Astrocyte (in vitro differentiated cells and primary cell): ENCODE measurements at places on chromosomes 13 and 19. TPM values are rescaled to one million over a fixed set of nuclear protein-coding genes. Genes with fewer than 3 reads are reported as not detected.

DNA sequence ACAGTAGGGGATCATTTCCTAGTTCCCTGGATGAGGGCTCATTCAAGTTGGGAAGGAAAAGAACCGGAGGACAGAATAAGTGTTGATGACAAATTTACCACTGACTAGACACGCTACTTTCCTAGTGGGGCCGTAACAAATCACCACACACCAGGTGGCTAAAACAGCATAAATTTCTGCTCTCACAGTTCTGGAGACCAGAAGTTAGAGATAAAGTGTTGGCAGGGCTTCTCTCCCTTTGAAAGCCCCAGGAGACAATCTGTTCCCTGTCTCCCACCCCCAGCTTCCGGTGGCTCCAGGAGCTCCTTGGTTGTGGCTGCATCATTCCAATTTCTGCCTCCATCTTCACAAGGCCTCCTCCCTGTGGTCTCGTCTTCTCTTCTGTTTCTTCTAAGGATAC, 65.4 kb upstream of the ARGLU1 start:
- no peak overlapping the region for H3K4me3 ChIP-seq
- no peaks in the 10 kb centered on the region for H3K27me3 ChIP-seq

GRCh38 chr19:16829822-16830289, 658 bp downstream of the SIN3B start:
- DNase-seq: no peak
- H3K4me1 ChIP-seq: peaks cover 31% of the 10 kb centered on the region
- H3K27me3 ChIP-seq: no peaks in the 10 kb centered on the region
- H3K36me3 ChIP-seq: peaks cover 23% of the 10 kb centered on the region
- peak overlapping the region; percentile 37 for H3K27ac ChIP-seq

DNA sequence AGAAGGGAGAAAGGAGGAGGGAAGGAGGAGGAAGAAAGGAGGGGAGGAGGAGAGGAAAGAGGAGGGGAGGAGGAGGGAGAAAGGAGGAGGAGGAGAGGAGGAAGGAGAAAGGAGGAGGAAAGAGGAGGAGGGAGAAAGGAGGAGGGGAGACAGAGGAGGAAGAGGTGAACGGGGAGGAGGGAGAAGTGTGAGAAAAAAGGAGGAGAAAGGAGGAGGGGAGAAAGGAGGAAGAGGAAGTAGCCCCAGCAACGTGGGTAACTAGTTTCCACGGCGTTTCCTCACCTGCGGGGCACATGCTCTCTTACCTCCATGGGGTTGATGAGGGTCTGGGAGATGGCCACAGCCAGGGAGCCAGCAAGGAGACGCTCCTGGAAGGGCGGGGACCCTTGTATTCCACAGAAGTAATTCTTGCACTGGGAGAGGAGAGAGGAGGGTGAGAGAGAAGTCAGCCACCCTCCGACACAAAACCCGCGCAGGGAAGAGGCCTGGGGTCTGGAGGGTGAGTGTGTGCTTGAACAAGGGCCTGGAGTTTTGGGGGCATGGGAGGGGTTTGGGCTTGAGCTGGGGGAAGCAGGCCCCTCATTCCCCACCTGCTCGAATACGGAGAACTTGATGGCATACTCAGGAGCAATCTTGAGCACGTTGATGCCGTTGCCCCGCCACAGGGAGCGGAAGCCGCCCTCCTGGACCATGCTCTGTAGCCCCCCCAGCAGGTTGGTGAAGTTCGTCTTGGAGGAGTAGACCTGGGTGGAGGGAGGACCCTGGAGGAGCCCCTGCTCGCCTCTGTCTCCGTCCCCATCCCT, 3.9 kb downstream of the SLC25A41 start:
- H3K27ac ChIP-seq: no peak overlapping the region
- no peaks in the 10 kb centered on the region for H3K36me3 ChIP-seq
- no peak for DNase-seq
- no peak overlapping the region for H3K4me3 ChIP-seq
- no peaks in the 10 kb centered on the region for H3K4me1 ChIP-seq

Gene GTF3A
- 77.7 and 83.6 TPM in 2 replicates for total RNA-seq

DNA sequence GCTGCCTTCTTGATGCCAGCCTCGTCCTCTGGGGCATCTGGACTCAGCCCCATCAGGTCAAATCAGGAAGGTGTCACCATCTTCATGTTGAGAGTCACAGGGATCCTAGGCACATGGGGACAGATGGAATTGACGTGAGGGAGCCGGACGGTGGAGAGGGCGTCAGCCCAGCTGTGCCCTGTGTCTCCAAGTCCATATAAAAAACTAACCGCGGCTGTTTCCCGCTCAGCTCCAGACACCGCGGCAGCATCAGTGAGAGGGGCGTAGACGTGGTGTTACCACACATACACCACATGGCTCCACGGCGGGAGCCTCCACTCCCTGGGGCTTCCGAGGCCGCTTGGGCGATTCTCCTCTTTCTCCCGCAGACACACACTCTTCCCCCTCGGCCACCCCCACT, 5.6 kb upstream of the PRR36 start:
- H3K27ac ChIP-seq: no peak overlapping the region
- peaks cover under 1% of the 10 kb centered on the region for H3K27me3 ChIP-seq
- no peak for DNase-seq
- H3K4me1 ChIP-seq: no peaks in the 10 kb centered on the region
- H3K36me3 ChIP-seq: no peaks in the 10 kb centered on the region

Gene SYNGR4
- total RNA-seq: not detected in 2 replicates

Gene TPTE2
- not detected in 2 replicates for total RNA-seq

Gene PSG11
- total RNA-seq: 0.26 and 0.43 TPM in 2 replicates

DNA sequence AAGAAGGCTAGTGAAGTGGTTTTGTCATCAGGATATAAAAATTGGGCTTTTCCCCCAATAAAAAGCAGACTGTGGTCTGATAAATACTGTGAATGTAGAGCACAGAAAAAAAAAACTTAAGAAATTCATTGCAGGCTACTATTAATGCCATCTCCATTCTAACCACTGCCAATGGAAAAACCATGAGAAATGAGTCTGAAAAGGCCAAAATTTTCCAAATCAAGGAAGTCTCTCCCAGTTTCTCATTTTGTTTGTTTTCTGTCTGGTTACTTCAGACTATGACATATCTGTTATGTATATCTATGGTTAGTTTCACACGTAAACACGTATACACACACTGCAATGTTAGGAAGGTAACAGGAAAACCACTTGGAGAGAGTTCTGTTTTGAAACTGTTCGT, 193.6 kb upstream of the TSC22D1 start:
- H3K27ac ChIP-seq: no peak overlapping the region
- no peaks in the 10 kb centered on the region for H3K36me3 ChIP-seq
- H3K4me3 ChIP-seq: no peak overlapping the region
- no peaks in the 10 kb centered on the region for H3K27me3 ChIP-seq

DNA sequence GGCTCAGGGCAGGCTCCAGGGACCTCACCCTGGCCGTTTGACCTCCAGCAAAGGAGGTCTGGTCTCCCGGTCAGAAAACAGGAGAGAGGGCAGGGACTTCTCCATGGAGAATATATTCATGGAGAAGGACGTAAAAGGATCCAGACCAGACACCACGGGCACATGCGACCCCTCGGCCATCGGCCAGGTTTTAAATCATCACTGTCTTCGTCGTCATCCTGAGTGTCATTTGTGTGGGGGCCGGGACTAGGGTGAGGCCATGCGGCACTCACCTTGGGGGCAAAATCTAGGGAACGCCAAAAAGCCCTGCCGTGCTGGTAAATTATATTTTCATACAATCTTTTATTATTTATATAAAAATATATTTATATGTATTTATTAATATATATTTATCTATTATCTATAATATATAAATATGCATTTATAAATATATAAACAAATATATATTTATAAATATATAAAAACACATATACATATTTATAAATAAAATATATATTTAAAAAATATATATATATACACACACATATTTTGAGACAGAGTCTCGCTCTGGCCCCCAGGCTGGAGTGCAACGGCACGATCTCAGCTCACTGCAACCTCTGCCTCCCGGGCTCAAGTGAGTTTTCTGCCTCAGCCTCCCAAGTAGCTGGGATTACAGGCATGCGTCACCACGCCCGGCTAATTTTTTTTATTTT, 75.4 kb downstream of the GADD45B start:
- no peak for DNase-seq
- H3K27me3 ChIP-seq: no peaks in the 10 kb centered on the region
- H3K4me1 ChIP-seq: peaks cover 22% of the 10 kb centered on the region
- H3K36me3 ChIP-seq: no peaks in the 10 kb centered on the region

DNA sequence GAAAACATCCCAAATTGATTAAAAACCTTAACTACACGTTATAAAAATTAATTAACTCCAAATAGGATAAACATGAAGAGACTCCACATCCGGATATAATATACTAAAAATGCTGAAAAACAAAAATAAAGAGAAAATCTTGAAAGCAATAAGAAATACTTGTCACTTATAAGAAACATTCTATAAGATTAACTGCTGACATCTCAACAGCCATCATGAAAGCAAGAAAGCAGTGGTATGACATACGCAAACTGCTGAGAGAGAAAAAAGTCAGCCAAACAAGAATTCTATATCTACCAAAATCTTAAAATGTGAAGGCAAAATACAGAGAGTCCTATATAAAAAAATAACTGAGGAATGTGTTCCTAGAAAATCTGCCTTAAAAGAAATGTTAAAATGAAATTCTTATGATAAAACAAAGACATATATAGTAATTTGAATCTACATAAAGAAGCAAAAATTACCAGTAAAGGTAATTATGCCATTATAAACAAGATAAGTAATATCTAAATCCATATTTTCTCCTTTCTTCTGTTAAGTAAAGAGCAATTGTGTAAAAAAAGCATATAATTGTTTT, 1851.1 kb downstream of the PCDH9 start:
- peak; percentile 26 for DNase-seq
- H3K27ac ChIP-seq: no peak overlapping the region
- H3K4me1 ChIP-seq: no peaks in the 10 kb centered on the region

DNA sequence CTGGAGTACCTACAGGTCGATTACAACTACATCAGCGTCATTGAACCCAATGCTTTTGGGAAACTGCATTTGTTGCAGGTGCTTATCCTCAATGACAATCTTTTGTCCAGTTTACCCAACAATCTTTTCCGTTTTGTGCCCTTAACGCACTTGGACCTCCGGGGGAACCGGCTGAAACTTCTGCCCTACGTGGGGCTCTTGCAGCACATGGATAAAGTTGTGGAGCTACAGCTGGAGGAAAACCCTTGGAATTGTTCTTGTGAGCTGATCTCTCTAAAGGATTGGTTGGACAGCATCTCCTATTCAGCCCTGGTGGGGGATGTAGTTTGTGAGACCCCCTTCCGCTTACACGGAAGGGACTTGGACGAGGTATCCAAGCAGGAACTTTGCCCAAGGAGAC, 4.7 kb downstream of the SLITRK5 start:
- H3K4me3 ChIP-seq: no peak overlapping the region
- H3K4me1 ChIP-seq: peaks cover 23% of the 10 kb centered on the region
- DNase-seq: no peak
- peaks cover 40% of the 10 kb centered on the region for H3K27me3 ChIP-seq
- no peaks in the 10 kb centered on the region for H3K36me3 ChIP-seq

DNA sequence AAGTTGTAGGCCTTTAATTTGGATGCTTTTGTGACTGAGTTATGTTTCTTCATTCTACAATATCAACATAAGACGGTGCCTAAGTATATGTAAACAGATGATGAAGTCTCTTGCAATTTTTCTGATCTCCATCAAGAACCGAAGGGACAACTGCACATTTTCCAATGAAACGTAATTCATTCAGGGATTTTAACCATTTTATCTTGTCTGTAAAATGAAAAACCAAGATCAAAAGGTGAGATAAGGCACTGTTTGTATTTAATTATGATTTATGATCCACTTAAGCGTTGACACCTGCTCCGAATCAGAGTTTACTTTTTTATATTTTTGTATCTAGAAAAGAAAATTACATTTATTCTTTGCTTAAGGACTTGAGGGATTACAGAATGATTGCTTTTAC, 556.8 kb upstream of the ARGLU1 start:
- H3K4me3 ChIP-seq: no peak overlapping the region
- no peaks in the 10 kb centered on the region for H3K27me3 ChIP-seq
- no peaks in the 10 kb centered on the region for H3K4me1 ChIP-seq
- H3K27ac ChIP-seq: no peak overlapping the region

- no peaks in the 10 kb centered on the region for H3K36me3 ChIP-seq
- H3K27me3 ChIP-seq: no peaks in the 10 kb centered on the region
- no peaks in the 10 kb centered on the region for H3K4me1 ChIP-seq
- peak; percentile 19 for DNase-seq
These were observed 1163.0 kb downstream of the DIAPH3 start for GRCh38 chr13:59000770-59001169.

Gene GARIN5A
- not detected in 2 replicates for total RNA-seq

GRCh38 chr19:8085598-8086408, 33.2 kb downstream of the CCL25 start:
- H3K27ac ChIP-seq: no peak overlapping the region
- H3K27me3 ChIP-seq: no peaks in the 10 kb centered on the region
- H3K36me3 ChIP-seq: no peaks in the 10 kb centered on the region
- no peak for DNase-seq
- H3K4me1 ChIP-seq: no peaks in the 10 kb centered on the region

DNA sequence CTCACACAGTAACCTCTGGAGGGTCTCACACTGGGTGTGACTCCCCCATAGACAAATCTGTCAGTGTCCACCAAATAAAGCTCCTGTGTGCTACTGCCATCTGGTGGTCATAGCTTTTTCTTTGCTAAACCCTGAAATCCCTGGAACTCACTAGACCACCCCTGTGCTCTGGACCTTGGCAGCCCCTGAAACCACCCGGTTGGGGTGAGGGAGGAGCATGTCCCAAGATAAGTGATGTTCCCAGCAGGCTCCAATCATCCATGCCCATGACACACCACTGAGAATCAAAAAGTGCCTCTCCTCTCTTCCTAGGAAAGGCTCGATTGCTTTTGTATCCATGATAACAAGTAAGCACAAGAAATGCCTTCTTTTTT, 6.5 kb upstream of the HSD17B14 start:
- H3K4me1 ChIP-seq: no peaks in the 10 kb centered on the region
- H3K36me3 ChIP-seq: peaks cover 4% of the 10 kb centered on the region
- no peak overlapping the region for H3K27ac ChIP-seq
- H3K4me3 ChIP-seq: no peak overlapping the region
- no peaks in the 10 kb centered on the region for H3K27me3 ChIP-seq

GRCh38 chr19:52786078-52786463, 520 bp downstream of the ZNF600 start:
- no peaks in the 10 kb centered on the region for H3K27me3 ChIP-seq
- H3K4me1 ChIP-seq: no peaks in the 10 kb centered on the region
- H3K4me3 ChIP-seq: peak overlapping the region; percentile 73
- DNase-seq: no peak

Gene SHISA7
- total RNA-seq: 0.09 TPM in 1 of 2 replicates, not detected in the other

- H3K27me3 ChIP-seq: no peaks in the 10 kb centered on the region
- DNase-seq: no peak
- peaks cover 5% of the 10 kb centered on the region for H3K4me1 ChIP-seq
- peak overlapping the region; percentile 99 for H3K4me3 ChIP-seq
These were observed 587 bp upstream of the ZNF383 start for GRCh38 chr19:37217480-37217774.
